ENCODE measurements at places on chromosomes 5 and 9.

DNA sequence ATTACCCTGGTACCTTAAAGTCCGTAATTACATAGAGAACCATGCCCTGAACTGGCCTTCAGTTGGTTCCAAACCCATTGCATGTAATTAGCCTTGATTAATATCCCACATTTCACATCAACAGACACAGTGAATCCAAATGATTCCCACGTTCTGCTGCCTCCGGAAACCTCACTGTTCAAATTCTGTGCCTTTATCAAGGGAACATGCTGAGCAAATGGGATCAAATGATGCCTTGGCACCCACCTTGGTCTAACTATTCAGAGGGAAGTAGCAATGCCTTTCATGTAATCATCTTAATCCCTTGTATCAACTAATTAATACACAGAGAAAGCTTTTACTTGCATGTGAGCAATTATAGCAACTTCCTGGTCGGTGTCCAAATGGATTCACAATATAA is 100.6 kb downstream of the EFNA5 start:
- no peak for DNase-seq

- peak; percentile 88 for DNase-seq
Measured at GRCh38 chr5:74579215-74579614, 61.3 kb downstream of the ENC1 start.

GRCh38 chr5:164475339-164475977 is 970.0 kb downstream of the MAT2B start:
- no peak for DNase-seq

- peak; percentile 65 for DNase-seq
Measured at GRCh38 chr9:3385871-3386270, 139.9 kb downstream of the RFX3 start.

- no peak for DNase-seq
Measured at GRCh38 chr9:16869131-16869881, 1.2 kb downstream of the BNC2 start.

GRCh38 chr5:32541241-32541640 is 44.1 kb upstream of the SUB1 start:
- DNase-seq, result no peak

- DNase-seq, result no peak
Measured at GRCh38 chr5:130251931-130252330, 347.7 kb downstream of the CHSY3 start.

DNA sequence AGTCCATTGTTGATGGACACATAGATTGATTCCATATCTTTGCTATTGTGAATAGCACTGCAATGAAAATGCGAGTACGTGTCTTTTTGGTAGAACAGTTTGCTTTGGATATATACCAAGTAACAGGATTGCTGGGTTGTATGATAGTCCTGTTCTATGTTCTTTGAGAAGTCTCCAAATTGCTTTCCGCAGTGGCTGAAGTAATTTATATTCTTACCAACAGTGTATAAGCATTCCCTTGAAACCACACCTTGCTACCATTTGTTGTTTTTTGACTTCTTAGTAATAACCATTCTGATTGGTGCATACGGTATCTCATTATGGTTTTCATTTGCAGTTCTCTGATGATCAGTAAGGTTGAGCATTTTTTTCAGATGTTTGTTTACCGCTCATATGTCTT is 792.9 kb downstream of the PTPRD start:
- DNase-seq, result no peak

DNA sequence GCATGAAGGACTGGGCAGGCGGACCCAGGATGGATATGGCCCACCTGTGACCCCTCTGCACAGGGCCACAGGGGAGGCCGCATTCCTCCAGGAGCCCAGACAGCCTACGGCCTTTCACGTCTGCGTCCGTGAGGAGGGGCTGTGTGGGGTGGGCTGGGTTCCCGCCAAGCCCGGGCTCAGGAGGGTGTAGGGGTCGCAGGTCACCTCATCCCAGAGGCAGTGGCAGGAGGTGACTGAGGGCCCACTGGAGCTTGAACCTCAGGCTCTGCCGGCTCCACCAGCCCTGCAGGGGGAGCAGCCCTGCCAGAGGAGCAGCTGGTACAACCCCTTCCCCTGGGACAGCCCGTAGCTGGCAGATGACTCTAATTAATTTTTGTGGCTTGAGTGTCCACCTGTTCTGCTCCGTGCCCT is 40.7 kb upstream of the CACNA1B start:
- DNase-seq, result no peak

- DNase-seq, result no peak
Measured at GRCh38 chr5:73282923-73283322, 109.9 kb downstream of the TMEM174 start.
